ENCODE measurements at places on chromosomes 11 and 22.

- no peak for DNase-seq
These were observed 1.2 kb downstream of the AIP start for GRCh38 chr11:67483831-67484665.

DNA sequence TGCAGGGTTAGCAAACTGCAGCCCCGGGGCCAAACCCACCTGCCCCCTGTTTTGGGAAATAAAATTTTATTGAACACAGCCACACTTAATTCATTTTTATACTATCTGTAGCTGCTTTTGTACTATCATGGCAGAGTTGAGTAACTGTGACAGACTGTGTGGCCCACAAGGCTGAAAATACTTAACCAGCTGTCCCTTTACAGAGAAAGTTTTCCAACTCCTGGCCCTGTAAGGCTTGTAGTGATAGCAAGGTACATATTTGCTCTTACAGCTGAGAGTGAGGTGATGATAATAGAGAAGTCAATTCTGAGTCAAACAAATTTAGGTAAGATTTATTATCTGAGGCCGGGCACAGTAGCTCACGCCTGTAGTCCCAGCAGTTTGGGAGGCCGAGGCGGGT is 87.4 kb upstream of the SLC6A5 start:
- DNase-seq, result no peak

DNA sequence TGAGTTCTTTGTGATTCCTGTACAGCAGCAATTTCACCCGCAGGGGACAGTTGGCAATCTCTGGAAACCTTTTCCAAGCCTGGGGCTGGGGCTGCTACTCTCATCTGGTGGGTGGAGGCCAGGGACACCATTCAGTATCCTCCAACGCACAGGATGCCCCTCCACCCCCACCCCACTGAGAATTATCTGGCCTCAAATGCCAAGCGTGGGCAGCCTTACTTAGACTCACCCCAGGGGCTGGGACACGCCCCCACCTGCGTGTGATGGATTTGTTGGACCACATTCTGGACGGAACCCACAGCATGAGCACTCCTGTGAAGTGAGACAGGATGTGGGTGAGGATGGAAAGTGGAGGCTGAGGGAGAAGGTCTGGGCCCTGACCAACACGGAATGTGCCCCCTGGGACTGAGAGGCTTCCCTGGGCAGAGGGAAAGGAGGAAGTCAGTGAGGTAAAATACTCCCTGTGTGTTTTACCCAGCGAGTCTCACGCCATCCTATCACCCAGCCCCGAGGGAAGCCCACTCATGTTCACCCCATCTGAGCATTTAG is 13.7 kb downstream of the RASD2 start:
- DNase-seq, result no peak

GRCh38 chr11:8873741-8874405 is 37.1 kb upstream of the AKIP1 start:
- DNase-seq, result no peak

DNA sequence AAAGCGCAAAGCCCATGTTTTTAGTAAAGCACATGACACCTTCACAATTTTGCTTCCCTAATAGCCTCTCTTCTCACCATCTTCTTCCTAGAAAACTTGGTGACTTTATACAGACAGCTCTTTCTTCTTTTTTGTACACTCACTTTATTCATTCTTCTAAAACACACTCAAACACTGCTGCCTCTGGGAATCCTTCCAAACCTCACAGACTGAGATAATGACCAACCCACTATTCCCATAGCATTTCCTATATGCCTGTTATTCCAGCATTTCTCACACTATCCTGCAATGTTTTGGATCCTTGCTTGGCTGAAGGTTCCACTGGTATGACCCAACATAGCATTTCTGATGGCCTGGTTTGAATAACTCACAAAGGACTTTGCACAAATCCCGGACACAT is 442.1 kb upstream of the CCDC90B start:
- DNase-seq, result no peak

- no peak for DNase-seq
These were observed 9.8 kb upstream of the TAGLN start for GRCh38 chr11:117189191-117189940.

- no peak for DNase-seq
These were observed 11.1 kb upstream of the PAMR1 start for GRCh38 chr11:35536470-35536869.

- DNase-seq, result no peak
These were observed 1310.3 kb downstream of the BRD1 start for GRCh38 chr22:48517039-48518030.

DNA sequence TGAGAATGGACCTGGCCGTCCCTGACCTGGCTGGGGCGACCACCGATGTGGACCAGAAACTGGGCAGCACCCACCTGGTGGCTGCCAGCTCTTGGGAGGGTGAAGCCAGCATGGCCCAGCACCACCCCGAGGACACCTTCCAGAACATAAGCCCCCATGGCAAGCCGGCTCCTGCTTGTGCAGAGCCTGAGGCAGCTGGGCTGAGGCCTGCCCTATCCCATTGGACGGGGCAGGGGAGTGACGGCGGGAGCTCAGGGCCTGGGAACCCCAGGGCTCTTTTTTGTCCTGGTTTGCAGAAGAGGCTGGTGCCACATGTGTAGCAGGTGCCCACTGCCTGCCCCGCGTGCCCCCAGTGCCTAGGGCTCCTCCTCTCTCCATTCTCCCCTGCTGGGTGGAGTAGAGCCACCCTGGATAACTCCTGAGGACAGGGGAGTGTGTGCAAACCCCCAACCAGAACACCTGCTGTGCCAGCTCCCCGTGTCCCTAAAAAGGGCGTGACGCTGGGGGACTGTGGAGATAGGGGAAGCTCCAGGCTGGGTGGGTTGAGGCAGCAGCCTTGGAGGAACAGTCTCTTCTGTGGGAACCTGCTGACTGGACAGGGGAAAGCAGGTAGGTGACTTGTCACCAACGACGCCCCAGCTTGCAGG is 11.9 kb downstream of the DUSP8 start:
- no peak for DNase-seq

GRCh38 chr22:34010259-34010658 is 90.0 kb upstream of the LARGE1 start:
- no peak for DNase-seq

- DNase-seq, result no peak
These were observed 975 bp upstream of the MDK start for GRCh38 chr11:46380340-46381047.

DNA sequence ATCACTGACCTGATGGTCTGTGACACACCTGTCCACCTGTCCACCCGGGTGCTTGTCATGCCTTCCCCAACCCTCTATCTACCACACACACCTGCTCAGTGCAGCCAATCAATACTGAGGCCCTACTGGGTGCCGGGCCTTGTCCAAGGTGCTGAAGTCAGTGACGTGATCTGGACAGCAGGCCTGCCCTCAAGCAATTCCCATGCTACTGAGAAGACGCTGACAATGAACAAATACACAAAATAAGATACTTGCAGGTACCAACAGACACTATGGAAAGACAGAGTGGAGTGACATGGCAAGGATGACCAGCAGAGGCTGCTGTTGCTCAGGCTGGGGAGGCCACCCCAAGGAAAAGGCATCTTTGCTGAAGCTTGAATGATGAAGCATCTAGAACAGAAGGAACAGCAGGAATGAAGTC is 21.2 kb downstream of the PLAAT3 start:
- no peak for DNase-seq

DNA sequence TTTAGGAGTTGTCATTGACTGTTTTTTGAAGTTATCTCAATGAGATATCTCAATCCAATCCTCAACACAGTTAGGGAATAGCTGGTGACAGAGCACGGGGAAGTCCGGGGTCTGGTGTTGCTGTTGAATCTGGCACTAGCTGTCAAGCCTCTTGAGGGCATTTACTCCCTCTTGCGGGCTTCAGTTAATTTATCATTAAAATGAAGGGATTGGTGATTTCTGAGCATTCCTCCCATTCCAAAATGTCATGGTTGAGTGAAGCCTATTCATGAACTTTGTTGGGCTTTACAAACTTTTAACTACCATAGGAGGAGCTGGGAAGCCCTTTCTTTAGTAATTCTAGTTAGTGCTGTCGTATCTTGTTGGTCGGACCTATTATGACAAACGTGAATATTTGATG is 40.2 kb downstream of the UVRAG start:
- DNase-seq, result no peak

GRCh38 chr11:133082453-133082781 is 449.9 kb downstream of the OPCML start:
- no peak for DNase-seq

GRCh38 chr22:47705350-47705749 is 942.9 kb downstream of the TBC1D22A start:
- no peak for DNase-seq

- no peak for DNase-seq
These were observed 25.3 kb upstream of the PIK3C2A start for GRCh38 chr11:17233101-17233500.

- DNase-seq, result no peak
These were observed 17.0 kb downstream of the ARRB1 start for GRCh38 chr11:75334402-75334891.

- no peak for DNase-seq
These were observed 94.9 kb downstream of the ZBTB16 start for GRCh38 chr11:114154271-114155047.

DNA sequence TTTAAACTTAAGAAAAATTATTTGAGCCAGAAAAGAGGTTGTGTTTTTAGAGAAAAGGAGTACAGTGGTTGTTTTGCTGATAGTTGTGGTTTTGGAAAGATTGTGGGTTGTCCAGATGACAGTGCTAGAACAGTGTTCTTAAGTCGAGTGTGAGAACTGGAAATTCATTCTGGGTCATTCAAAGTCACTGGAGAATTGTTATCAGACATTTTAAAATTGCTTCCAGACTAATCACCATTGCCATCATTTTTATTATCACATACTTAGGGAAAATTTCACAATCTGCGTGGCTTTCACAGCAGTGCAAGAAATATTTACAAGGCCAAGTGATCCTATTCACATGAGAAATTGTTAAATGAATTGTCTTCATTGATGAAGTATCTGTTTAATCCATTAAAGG is 242.2 kb upstream of the DDI1 start:
- DNase-seq, result no peak

DNA sequence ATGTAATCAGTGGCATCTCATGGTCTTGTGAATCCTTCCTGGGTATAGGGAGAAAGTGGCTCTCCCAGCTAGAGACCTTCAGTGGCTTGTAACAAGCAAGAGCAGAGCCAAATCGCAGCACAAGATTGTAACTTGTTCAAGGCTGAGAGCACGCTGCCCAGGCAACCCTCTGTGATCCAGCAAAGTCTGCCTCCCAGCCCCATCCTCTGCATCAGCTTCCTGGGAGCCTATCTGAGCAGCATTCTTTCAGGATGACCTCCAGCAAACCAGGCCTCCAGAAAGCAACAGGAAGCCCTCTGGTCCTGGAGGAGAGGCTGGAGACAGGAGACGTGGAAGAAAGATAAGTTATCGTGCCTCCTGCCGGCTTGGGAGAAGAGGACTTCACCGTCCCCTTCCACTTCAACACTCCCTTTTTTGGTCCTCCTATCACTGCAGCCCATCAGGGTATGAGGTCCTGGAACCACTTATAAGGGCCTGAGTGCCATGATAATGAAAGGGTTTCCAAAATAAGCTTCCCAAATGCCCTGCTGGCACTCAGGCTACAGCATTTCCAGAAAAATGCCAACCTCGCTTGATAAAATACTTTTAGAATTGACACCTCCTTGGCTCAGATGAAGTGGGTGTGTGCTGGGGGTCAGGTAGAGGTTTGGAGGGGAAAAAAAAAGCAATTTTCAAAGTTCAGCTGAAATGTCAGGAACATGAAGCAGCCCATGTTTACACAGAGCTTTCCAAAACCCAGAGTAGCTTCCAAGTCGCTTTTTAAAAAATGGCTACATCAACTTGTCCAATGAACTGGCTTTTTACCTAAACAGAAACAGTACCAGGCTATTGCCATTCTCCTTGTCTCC is 80.2 kb downstream of the PLEKHA7 start:
- no peak for DNase-seq

DNA sequence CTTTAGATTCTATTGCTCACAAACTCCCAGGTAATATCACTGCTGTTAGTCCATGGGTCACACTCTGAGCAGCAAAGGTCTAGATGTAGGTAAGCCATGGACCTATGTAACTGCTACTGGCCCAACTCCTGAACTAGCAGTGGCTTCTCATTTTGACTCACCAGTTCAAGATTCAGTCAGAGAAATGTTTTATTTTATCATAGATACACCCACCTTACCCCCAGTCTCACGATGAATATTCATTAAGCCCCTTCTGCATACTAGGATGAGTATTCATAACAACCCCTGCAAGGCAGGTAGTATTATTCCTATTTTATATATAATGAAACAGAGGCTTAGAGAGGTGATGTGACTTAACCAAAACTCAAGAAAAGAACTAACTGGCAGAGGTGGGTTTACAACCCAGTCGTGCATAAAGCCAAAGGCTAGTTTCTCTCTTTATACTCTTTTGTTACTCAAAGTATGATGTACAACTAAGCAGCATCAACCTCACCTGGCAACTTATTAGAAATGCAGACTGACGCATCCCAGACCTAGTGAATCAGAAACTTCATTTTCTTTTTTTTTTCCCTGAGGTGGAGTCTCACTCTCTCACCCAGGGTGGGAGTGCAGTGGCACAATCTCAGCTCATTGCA is 957.6 kb upstream of the CCDC90B start:
- DNase-seq, result no peak

All from GM04504 (cell line).